ENCODE measurements at places on chromosomes 16 and 17.

GRCh38 chr17:28992625-28993600 lies 12.9 kb downstream of the SEZ6 start:
- DNase-seq: no peak

GRCh38 chr17:1830288-1830687 lies 483 bp downstream of the RPA1 start:
- DNase-seq: no peak

DNA sequence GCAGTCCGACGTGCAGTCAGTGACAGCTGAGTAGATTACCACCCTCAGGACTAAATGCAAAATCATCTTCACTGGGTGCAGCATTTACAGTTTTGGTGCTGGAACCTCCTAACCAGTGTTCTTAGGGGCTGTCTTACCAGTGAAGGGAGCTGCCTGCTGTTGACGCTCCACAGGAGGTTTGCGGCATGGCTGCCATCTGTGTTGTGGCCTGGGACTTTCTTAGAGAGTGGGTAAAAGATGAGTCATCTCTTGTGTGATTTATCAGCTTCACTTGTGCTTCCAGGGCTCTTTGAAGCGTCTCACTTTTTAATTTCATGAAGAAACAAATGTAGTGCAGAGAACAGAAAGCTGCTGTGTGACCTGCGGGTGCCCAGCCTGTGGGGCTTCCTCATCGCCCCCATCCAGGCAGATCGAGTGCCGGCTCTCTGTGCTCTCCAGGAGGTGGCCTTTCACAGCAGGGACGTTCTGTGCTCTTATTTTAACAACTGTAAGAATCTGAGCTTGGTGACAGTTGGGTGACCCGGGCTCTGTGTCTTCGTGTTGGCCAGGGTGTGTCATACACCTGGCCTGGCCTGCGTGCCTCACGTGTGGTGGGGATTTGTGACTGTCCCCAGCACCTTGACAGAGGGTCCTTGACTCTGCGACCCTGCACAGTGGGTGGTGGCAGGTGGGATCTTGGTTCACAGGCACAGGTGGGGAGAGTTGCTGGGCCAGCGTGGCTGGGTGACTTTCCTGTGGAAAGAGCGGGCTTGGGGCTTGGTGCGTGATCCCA lies 24.3 kb upstream of the ZNF750 start:
- no peak for DNase-seq

DNA sequence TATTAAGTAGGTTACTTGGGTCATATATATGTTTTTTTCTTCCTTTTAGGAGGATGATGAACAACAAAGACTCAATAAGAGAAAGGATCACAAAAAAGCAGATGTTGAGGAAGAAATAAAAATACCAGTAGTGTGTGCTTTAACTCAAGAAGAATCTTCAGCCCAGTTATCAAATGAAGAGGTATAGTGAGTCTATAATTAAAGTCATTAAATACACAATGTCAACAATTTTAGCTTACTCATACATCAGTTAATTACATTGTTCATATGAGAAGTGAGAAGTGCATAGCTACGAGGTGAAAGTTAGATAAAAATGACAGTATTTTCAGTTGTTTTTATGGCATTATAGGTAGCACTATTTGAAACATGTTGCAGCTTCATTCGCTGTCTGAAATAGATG lies 65.2 kb downstream of the NUP88 start:
- no peak for DNase-seq

- DNase-seq: no peak
Observed at GRCh38 chr17:16407911-16408588, 7.3 kb upstream of the TRPV2 start.

DNA sequence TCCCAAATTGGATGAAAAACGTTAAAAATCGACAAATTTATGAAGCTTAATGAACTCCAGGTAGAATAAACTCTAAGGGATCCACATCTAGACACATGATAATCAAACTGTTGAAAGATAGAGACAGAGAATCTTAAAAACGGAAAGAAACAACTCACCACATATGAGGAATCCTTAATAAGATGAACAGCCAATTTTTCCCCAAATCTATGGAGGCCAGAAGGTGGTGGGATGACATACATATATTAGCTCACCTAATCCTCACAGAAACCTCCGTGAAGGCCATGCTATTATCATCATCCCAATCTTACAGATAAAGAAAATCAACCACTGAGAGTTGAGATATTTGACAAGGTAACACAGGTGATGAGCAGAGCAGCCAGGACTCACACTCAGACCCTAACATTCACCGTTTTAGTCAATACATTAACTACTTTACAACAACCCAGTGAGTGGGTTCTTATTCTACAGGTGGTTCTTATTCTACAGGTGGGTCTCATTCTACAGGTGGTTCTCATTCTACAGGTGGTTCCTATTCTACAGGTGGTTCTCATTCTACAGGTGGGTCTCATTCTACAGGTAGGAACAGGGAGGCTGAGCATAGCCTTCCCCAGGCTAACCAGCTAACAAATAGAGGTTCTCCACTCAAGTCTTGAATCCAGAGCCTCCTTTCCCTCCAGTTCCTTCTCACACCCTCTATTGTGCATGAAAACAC lies 4.8 kb downstream of the CACNG1 start:
- no peak for DNase-seq

GRCh38 chr17:57317079-57317478 lies 60.8 kb downstream of the MSI2 start:
- DNase-seq: no peak
